NCI-H187 (cell line): ENCODE measurements at places on chromosomes 3 and 15.

DNA sequence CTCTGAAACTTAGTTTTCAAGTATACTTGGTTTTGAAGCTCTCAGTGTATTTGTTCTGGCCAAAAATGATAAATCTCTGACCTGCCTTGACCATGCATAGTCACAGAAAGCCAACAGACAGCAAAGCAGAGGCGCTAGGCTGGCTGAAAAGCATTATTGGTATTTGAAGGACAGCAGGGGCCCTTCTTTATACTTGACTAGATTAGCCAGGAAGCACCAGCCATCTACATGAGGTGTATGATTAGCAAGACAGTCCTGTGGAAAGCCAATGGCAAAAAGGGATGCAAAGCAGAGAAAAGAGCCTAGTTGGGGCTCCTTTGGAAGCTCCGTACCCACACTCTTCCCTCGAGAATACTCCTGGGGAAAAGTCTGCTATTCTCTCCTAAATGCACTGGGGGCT, 7.8 kb downstream of the SLC24A1 start:
- no peak for DNase-seq

DNA sequence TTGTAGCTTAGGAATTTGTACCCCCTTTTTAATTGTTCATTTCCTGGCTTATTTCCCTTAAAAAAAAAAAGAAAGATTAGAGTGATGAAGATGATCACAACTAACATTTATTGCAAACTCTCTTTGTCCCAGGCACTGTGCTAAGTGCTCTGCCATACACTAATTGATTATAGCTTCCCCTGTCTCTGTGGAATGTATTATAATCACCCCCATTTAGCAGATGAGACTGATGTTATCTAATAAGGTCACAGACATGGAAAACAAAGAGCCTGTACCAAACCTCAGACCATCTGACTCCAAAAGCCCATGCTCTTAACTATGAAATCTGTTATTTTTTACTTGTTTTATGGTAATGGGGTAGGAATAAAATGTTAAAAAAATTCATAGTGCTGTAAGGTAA, 53.1 kb downstream of the TRAK1 start:
- no peak for DNase-seq

GRCh38 chr3:146050691-146051090, 110.3 kb downstream of the PLOD2 start:
- no peak for DNase-seq

DNA sequence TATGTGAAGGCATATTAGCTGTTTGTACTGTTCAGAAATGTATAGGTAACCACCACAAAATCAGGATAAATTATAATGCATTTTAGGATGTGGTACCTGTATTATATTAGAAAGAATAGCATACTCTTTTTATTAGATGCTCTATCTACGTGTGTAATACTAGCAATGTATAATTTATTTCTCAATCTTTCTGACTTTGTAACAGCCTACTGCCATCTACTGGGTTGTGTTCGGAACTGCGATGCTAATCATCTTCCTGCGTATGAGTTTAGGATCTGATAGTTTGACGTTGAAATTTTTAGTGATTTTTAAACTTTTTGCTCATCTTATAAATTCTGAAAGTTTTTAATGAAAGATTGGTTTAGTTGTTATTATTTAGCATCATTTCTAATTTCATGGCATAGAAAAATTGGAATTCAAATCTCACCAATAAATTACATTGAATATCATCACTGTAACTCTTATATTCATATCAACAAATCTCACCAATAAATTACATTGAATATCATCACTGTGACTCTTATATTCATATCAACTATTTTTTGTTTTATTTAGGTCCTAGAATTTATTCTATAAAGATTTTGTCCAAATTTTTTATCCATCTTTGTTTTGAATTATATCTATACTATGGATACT, 322.7 kb upstream of the ZNF717 start:
- no peak for DNase-seq

GRCh38 chr3:131371688-131372066, 9.9 kb upstream of the NUDT16 start:
- no peak for DNase-seq

- no peak for DNase-seq
These were observed 269.8 kb downstream of the THSD4 start for GRCh38 chr15:71385026-71385425.

GRCh38 chr15:60087561-60087960, 83.5 kb downstream of the FOXB1 start:
- no peak for DNase-seq

DNA sequence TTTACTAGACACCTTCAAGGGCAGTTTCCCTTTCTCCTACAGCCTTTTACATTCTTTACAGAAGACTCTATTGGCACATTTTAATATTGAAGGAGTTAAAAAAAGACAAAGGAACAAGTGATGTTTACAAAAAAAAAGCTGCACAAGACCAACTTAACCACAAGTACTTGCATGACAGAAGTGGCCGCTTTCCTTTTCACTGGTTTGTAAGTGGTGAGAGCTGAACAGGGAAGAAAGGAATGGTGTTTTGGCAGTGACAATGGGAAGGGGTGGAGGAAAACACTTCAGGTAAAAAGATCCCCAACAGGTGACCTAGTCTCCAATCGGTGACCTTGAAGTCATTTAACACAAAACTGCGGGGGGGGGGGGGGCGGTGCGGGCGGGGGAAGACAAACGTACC, 1.1 kb downstream of the WDR72 start:
- DNase-seq: no peak
